ENCODE measurements at places on chromosomes 2 and 18.

DNA sequence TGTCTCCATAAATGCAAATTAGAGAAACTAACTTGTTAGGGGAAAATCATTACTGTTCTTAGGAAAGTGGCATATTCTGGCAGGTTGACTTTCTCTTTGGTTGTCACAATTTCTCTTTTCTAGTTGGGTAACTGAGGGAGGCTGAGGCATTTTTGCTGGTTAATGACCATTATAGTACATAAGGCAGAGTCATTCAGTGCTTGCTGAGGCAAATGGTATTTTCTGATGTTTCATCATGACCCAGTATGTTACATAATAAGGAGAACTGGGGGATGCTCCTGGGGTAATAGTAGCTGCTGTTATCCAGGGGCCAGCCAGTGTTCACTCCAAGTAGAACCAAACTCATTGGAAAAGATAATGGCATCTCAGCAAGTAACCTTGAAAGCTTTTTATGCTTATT, 62.3 kb downstream of the ITGA6 start:
- peak; percentile 31 for DNase-seq

- DNase-seq, result no peak
These were observed 1244.7 kb upstream of the ZEB2 start for GRCh38 chr2:145764631-145765030.

DNA sequence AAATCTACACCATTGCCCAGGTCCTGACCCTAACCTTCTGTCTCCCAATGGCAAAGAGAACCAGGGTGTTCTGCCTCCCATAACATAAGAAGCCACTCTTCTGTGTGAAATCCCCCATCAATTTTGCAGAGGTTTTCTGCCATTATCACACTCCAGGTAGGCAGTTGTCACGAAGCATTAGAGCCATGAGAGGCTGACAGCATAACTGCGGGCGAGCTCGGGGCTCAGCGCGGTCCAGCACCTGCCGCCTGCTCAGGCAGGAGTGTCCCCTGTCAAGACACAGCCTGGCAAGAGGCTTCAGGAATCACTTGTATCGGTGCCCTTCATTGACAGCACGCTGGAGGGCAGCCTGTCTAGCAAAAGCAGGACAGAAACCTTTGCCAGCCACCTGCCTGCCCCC, 251.2 kb downstream of the SATB2 start:
- no peak for DNase-seq

DNA sequence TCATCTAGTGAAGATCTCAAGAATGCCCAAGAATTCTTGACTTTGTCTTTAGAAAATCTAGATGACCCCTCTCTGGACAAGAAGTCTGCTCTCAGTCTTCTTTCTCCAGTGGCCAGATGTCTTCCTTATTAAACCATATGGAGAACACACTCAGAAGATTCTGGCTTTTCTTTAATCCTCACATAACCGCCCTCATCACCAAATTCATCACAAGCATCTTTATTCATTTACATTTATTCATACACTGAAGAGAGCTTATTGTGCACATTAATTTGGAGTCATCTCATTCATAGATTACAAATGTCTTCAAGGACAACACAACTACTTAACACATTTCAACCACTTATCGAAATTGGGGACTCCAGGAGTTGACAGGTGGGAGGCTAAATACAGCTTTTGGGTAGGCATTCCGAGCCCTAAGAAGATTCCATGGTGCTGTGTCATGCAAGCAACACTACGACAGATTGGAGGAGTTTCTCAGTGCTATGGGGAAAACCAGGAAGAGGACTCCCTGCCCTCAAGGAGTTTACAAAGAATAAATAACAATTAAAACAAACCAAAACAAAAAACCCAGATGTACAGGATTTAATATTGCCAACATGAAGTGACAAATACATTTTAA, 64.8 kb upstream of the LCLAT1 start:
- DNase-seq, result no peak

- DNase-seq, result no peak
These were observed 21.8 kb downstream of the CAD start for GRCh38 chr2:27238976-27239375.

Measured in iris pigment epithelial cell (primary cell).